SK-MEL-5 (cell line): ENCODE measurements at places on chromosomes 1 and 21. TPM values are rescaled to one million over a fixed set of nuclear protein-coding genes. Genes with fewer than 3 reads are reported as not detected.

Gene PADI3
- 0.19 and 0.21 TPM in 2 replicates for total RNA-seq

Gene PRDM15
- total RNA-seq: 3.6 and 4.2 TPM in 2 replicates

Gene DNASE2B
- total RNA-seq: 0.18 TPM in 1 of 2 replicates, not detected in the other

- DNase-seq: no peak
These were observed 9.9 kb upstream of the QSOX1 start for GRCh38 chr1:180144659-180145357.

- no peak for DNase-seq
These were observed 70.2 kb downstream of the KIF14 start for GRCh38 chr1:200550367-200550766.

- DNase-seq: no peak
These were observed 278.5 kb downstream of the RPS6KC1 start for GRCh38 chr1:213329406-213330008.

DNA sequence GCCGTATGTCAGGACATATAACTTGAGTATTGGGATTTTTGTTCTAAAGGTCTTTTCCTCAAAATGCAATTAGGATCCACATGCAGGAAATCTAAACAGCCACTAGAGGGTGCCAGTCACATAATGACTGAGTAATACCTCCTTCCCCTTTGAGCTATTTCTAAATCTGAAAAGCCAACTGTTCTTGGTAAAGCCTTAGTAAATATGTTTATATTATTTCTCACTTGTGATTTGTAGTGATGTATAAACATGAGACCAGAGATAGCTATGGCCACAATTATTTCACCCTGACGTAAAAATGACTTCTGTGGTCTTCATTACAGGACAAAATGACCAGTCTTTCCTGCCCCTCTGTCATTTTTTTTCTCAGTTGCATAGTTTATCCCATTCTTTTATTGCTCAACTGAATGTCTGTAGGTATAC lies 41.0 kb upstream of the DR1 start:
- DNase-seq: peak; percentile 72
